Upper lobe of right lung (tissue), 1 donor: ENCODE measurements at places on chromosomes 2 and 18. TPM values are rescaled to one million over a fixed set of nuclear protein-coding genes. Genes with fewer than 3 reads are reported as not detected.

- DNase-seq, result no peak
- H3K27me3 ChIP-seq, result no peaks in the 10 kb centered on the region
- H3K4me3 ChIP-seq, result no peak overlapping the region
- no peaks in the 10 kb centered on the region for H3K36me3 ChIP-seq
Measured at GRCh38 chr2:197248623-197249022, 62.0 kb downstream of the ANKRD44 start.

GRCh38 chr2:183522489-183523266 lies 398.4 kb downstream of the NUP35 start:
- no peaks in the 10 kb centered on the region for H3K36me3 ChIP-seq
- H3K27me3 ChIP-seq, result no peaks in the 10 kb centered on the region
- H3K27ac ChIP-seq, result no peak overlapping the region
- no peaks in the 10 kb centered on the region for H3K4me1 ChIP-seq
- H3K4me3 ChIP-seq, result no peak overlapping the region

DNA sequence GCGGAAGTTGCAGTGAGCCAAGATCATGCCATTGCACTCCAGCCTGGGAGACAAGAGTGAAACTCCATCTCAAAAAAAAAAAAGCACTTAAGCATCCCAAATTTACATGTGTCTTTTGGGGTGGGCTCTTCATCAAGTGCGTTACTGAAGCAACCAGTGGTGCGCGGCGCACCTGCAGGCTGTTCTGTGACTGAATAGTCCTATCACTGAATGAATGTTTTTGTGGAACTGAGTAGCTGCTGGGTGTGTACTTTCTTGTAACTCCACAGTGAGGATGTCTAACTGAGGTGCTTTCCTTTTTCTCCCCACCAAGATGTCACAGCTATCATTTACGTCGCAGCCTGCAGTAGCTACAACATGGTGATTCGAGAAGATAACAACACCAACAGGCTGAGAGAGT lies 17.0 kb downstream of the CHMP1B start:
- no peak overlapping the region for H3K4me3 ChIP-seq
- no peaks in the 10 kb centered on the region for H3K36me3 ChIP-seq
- no peak overlapping the region for H3K27ac ChIP-seq
- H3K27me3 ChIP-seq, result no peaks in the 10 kb centered on the region
- H3K4me1 ChIP-seq, result no peaks in the 10 kb centered on the region

DNA sequence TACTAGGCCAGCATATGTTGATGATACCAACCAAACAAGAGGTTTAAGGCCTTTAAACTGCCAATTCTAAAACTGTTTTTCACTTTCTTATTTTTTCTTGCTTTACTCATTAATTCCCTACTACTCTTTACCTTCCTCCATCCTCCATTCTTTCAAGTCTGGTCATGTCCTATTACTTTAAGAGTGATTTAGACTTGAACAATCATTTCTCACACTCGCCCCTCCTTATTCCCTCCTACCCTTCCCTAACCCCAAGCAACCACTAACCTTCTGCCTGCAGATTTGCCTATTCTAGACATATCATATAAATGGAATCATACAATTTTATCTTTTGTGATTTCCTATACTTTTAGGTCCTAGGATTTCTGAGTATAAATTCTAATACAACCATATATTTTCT lies 127.7 kb downstream of the USP34 start:
- H3K27me3 ChIP-seq, result no peaks in the 10 kb centered on the region
- peaks cover 77% of the 10 kb centered on the region for H3K36me3 ChIP-seq
- no peak for DNase-seq
- H3K4me3 ChIP-seq, result no peak overlapping the region
- H3K27ac ChIP-seq, result no peak overlapping the region

The NT5C1B gene
- not detected for total RNA-seq

The TNFRSF11A gene
- 2.5 TPM for total RNA-seq

The CD207 gene
- total RNA-seq, result 3.6 TPM
